ENCODE measurements at places on chromosomes 1 and 21.

GRCh38 chr1:107831921-107832320 is 133.1 kb downstream of the VAV3 start:
- DNase-seq = no peak

DNA sequence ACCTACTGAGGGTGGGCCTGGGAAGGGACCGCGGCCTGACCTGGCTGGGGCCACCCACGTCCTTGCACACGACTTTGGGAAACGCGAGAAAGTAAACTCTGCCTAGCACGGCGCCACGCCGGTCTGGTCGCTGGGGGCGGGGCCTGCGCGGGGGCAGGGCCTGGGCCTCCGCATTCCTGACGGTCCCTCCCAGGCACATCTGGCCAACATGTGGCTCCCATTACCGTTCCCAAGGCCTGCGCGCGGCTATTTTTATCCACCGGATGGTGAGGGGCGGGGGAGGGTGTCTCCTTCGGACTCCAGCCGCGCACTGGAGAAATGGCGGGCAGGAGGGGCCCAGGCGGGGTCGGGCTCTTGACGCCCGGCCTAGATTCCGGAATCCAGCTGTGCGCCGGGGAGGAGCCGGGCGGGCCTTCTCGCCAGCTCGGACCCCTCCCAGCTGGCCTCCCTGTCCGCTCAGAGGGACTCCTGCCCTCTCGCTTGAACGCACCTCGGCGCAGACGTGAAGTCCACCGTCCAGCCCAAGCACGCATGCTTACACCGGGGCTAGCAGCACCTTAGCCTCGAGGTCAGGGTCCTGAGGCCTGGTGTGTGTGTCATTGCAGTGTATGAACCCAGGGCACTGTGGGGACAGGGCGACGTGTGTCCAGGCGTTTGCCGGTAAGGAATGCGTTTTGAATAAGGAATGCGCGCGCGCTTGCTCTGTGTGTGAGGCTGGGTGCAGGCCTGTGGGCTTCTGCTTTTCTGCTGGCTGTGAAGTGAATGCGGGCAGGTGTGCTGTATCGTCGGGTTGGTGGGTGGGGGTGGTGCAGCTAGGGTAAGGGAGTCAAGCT is 2.1 kb downstream of the EVA1B start:
- DNase-seq = no peak

GRCh38 chr21:41684381-41685245 is 82.2 kb downstream of the RIPK4 start:
- DNase-seq = no peak

- no peak for DNase-seq
Measured at GRCh38 chr1:19684677-19685076, 20.0 kb downstream of the HTR6 start.

DNA sequence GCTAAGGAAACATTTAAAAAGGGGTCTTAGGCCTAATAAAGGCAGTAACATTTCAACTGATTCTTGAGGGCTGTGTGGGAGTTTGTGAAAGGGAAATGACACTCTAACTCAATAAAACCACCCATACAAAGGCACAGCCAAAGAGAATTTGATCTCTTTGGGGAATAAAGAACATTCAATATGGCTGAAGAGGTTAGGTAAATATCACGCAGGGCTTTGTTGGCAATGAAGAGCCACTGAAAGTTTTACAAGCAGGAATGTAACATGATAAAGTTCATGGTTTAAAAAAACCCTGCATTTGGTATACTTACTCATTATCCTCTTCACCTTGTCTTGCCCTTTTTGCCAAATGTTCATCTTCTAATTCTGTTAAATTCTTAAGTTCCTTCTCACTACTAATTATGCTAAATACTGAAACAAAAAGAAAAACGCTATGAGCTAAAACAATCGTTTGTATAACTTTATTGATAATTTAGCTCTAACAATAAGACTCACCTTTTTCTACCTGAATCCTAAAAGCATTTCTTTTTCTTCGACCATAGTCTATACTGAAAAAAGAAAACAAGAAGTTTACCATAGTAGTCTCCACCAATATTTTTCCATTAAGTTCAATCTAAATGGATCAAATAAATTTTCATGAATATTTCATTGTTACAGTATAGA is 12.5 kb downstream of the NVL start:
- no peak for DNase-seq

GRCh38 chr21:41752231-41752681 is 14.6 kb downstream of the RIPK4 start:
- DNase-seq = no peak

DNA sequence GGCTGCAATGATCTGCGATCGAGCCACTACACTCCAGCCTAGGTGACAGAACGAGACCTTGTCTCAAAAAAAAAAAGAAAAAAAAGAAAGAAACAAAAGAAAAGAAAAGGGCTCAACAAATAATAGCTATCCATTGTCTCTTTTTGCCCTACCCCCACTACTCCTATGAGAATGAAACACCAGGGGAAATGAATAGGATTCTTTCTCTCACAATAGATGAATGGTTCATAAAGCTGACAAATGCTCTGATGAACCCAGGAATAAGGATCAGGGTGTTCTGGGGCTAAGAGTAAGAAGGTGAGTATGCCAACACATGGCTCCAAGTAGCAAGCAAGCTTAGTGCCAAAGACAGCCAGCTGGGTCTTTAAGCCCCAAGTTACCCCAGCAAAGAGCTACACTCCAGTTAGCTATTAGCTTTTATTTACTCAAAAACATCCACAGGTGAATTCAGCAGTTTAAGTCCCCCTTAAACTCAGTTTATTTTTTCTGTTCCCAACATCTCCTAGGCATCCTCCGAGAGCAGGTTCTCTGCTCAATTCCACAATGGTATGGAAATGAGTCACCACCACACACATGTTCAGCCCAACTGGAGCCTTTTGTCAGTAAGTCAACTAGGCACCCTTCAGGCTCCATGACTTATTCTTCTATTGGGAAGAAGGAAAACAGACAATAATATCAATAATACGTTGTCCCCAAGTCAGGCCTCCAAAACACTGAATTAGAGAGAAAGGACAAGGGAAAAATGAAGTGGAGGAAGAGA is 4.2 kb downstream of the ADORA3 start:
- no peak for DNase-seq

DNA sequence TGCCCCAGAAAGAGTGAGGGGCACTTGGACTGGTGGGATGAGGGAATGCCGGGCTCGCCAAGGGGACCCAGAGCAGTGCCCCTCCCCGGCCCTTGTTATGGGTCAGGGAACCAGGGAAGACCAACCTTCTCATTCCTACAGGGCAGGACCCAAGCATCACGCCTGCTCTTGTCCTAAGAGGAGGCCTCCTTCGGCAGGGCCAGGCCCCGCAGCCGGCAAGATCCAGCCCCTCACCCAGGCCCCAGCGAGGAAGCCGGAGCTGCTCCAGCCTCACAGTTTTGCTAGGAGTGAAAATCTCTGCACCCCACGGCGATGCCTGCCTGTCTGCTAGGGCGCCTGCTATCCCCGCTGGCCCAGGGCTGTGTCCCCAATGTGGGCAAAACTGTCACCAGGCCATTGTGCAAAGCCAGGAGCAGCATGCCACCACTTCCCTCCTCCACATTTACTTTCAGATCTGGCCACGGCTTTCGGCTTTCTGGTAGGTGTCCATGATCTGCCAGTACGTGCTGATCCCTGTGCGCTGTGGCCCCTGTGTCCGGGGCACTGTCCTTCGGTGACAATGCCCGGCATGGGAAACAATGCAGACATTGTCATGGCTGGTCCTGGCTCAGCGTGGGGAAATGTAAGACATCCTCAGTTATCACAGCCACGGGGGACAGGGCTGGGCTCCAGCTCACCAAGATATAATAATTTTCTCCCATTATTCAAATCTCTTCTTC is 9.6 kb downstream of the ACTRT2 start:
- no peak for DNase-seq

GRCh38 chr1:21866707-21867043 is 54.6 kb downstream of the LDLRAD2 start:
- no peak for DNase-seq

DNA sequence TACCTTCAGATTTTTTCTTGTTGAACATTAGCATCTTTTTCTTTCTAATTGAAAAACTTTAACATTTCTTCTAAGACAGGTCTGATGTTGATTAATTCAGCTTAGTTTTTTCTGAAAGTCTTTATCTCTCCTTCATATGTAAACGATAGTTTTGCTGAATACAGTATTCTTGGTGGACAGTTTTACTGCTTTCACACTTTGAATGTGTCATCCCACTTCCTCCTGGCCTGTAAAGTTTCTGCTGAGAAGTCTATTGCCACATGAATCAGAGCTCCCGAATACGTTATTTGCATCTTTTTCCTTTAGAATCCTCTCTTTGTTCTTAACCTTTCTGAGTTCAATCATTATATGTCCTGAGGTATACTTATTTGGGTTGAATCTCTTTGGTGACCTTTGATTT is 344.2 kb downstream of the OLFM3 start:
- no peak for DNase-seq

DNA sequence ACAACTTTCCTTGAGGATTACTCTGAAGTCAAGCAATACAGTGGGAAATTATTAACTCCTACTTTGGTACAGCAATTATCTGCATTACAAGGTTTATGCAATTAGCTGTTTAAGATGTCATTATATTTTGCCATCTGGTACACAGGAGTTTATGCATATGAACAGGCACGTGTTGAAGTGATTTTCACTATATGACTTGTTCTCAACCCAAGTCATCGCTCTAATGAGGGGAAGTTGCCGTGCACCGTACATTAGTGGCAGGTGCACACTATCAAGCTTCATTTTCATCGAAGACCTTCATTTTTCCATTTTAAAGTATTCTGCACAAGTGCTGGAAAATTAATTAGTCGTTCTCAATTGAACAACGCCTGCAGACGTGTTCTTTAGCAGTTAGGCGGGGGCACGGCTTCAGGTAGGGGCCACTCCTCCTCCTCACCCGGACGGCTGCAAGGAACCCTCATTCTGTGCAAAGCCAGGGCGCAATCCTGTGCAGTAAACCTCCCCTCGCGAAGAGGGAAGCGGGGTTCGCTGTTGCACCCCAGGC is 39.8 kb upstream of the NFIA start:
- DNase-seq = no peak

GRCh38 chr1:230516889-230517288 is 90.8 kb upstream of the PGBD5 start:
- DNase-seq = no peak

DNA sequence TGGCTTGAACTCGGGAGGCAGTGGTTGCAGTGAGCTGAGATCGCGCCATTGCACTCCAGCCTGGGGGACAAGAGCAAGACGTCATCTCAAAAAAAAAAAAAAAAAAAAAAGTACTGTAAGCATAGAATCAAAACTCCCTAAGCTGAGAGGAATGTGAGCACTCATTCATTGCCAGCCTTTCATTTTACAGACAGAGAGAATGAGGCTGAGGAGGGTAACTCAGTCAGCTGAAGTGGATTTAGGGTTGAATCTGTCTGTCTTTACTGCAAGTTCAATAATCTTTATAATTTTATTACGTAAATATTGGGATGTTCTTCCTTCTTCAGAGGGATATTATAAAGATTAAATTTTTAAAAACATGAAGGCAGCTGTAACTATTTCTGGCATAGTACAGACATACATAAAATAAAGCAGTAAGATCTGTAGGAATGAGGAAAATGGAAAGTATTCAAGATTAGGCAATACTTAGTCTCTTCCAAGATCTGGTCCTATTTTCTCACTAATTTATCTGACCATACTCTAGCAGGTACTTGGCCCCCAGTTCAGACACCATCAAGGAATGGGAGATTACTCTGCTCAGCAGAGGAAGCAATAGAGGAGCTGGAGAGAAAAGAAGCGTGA is 24.1 kb upstream of the MNDA start:
- no peak for DNase-seq

DNA sequence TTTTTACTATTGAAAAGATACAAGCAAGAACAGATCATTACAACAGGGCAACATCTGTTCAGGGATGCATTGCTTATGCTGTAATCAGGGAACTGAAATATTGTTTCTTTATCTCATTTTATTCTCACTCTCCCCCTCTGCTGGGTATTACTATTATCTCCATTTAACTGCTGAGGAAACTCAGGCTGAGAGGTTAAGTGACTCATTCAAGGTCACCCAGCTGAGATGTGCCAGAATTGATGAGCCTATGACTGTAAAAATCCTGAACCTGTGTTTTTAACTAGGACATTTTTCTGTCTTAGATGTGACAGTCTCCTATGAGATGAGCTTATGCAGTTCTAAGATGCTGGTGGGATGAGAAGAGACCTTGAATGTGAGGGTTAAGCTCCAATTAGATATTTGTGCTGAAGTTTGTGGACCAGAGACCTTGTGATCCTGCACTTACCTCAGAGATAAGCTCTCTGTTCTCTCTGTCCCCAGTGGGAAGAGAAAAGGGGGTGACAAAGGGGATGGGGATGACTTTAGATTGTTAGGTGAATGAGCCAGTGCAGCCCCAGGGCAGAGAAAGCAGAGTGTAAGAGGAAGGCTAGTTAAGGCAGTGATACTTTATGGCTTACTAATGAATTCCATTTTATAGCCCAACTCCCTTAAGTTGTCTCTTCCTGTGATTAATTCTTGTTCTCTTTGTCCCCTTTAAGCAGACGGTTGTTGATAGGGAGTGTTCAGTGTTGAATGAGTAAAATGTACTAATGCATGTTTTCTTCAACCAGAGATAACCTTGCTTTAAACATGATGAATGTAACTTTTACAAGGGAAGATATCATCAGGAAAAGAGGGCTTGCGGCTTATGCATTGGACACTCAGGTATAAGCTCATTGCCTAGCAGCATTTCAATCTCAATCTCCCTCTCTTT is 111.4 kb downstream of the HLX start:
- DNase-seq = no peak

DNA sequence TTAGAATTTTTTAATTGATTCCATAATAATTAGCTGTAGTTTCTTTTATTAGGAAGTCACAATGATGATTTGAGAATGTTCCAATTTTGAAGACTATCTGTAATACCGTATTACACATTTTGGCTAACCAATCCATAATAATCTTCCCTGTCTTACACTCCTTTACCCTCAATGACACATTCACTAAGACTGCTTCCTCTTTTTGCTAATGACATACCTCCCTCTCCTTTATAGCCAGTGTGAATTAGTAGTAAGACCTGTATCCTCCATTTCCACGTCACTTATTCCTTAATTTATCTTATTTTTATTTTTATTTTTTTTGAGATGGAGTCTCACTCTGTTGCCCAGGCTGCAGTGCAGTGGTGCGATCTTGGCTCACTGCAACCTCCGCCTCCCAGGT is 10.1 kb downstream of the KDM1A start:
- DNase-seq = no peak

GRCh38 chr1:61776091-61776490 is 33.8 kb downstream of the PATJ start:
- DNase-seq = no peak

DNA sequence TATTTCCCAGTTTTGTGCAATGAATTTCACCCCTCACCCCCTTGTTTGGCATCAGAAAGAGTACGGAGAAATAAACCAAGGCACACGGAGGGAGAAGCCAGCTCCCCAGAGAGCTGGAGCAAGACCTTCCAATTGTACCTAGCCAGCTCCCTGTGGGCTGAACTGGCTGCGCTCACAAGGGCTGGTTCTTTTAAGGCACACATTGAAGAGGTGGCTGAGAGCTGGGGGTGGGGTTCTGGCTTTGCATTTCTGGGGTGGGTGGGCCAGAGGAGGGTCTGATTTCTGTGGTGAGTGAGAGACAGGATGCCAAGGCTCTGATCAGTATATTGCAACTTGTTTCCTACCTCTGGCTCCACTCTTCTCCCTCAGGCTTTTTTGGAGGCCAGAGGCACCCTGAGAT is 39.5 kb upstream of the NFASC start:
- DNase-seq = no peak

- DNase-seq = no peak
Measured at GRCh38 chr1:154719586-154720327, 111.8 kb upstream of the ADAR start.

GRCh38 chr1:191346381-191346780 is 811.9 kb upstream of the RGS18 start:
- DNase-seq = no peak
